ENCODE measurements at places on chromosomes 7 and 10.

- peak; percentile 65 for DNase-seq
Observed at GRCh38 chr7:76048668-76048988, 722 bp downstream of the MDH2 start.

- DNase-seq = no peak
Observed at GRCh38 chr10:43061760-43062159, 15.1 kb upstream of the RET start.

GRCh38 chr10:52563360-52563759, 209.2 kb downstream of the MBL2 start:
- DNase-seq = no peak

DNA sequence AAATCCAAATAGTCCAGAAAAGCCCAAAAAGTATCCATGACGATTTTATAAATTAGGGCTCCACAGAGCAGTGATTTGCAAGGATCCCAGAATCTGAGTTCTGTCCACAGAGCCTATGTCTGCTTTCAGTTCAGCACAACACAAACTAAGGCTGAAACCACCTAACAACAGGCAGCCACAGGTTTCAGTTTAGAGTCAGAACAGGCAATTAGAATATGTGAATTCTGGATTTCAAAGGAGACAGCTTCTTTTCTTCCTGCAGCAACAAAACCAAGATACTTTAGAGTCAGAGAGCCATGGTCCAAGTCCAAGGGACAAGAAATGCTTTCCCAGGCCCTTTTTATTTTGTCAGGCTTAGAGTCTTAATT, 23.6 kb downstream of the IFIT3 start:
- no peak for DNase-seq

- no peak for DNase-seq
Observed at GRCh38 chr10:58467931-58468635, 44.6 kb upstream of the BICC1 start.

Measured in iPS-NIHi11 (cell line).